Activated naive CD8-positive, alpha-beta T cell treated with anti-CD3 and anti-CD28 coated beads, Interleukin-2, amount 50 U/mL, for 24 hours (primary cell): ENCODE measurements at places on chromosomes 6 and 20.

GRCh38 chr6:144908004-144908403, 622.9 kb downstream of the UTRN start:
- peaks cover 7% of the 10 kb centered on the region for H3K4me1 ChIP-seq
- no peak for DNase-seq
- no peak overlapping the region for H3K4me3 ChIP-seq
- H3K27me3 ChIP-seq: peaks cover 8% of the 10 kb centered on the region
- no peaks in the 10 kb centered on the region for H3K36me3 ChIP-seq

DNA sequence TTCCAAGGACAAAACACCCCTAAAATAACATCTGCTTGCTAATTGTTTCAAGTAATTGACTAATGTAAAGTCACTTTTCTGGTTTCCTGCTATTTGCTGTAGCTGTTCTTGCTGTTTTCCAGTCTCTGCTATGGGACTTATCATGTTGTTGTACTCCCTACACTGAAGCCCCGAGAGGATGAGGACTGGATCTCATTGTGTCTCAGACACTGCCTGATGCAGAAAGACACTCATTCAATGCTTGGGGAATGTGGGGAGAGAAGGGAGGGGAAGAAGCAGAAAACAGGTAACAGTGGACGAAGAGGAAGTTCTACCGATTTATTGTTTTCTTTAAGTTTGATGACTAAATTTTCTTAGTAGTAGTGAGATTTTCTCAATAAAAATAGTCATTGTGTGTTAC, 79.8 kb downstream of the DOK5 start:
- H3K4me1 ChIP-seq: peaks cover 6% of the 10 kb centered on the region
- H3K27me3 ChIP-seq: peaks cover 7% of the 10 kb centered on the region
- H3K36me3 ChIP-seq: no peaks in the 10 kb centered on the region

GRCh38 chr6:108796875-108797274, 51.3 kb upstream of the ARMC2 start:
- H3K4me1 ChIP-seq: peaks cover 17% of the 10 kb centered on the region
- no peak overlapping the region for H3K4me3 ChIP-seq
- DNase-seq: no peak
- no peaks in the 10 kb centered on the region for H3K36me3 ChIP-seq
- peaks cover 8% of the 10 kb centered on the region for H3K27me3 ChIP-seq
- H3K27ac ChIP-seq: no peak overlapping the region

GRCh38 chr6:44278774-44279697, 8.8 kb downstream of the TMEM151B start:
- peaks cover 2% of the 10 kb centered on the region for H3K4me1 ChIP-seq
- DNase-seq: no peak
- no peaks in the 10 kb centered on the region for H3K36me3 ChIP-seq
- peaks cover 47% of the 10 kb centered on the region for H3K27me3 ChIP-seq
- no peak overlapping the region for H3K27ac ChIP-seq

DNA sequence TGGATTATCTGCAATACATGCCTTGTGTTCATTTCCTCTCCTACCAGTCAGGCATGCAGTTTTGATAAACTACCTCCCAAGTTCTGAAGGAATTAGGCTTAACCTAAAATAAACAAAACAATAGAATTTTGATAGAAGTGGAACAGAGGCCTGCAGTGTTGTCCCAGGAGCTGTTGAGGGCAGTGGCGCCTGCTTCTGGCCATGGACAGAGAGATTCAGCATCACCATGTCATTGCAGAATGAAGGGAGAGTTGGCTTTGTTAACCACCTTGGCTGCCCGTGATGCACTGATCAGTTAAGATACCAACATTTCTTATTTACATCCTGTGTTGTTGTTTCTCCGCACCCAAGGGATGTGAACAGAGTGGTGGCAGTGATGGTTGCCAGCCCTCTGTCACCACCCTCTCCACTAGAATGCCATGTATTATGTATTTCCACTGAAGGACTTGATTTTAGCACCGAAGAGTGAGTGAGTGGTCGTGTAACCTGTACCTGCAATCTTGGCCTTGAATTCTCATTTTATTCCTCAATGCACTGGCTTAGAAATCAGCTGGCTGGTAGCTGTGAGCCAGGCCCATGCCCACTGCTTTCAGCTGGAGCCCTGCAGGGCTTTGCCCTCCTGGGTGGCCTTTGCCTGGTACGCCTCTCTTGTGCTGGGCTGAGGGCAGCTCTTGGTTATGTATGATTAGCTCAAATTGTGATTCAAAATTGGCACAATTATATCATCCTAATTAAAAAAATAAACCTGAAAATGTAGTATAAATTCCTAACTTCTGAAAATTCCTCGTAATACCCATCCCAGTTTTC, 56.5 kb downstream of the SHLD1 start:
- peaks cover 2% of the 10 kb centered on the region for H3K36me3 ChIP-seq
- no peaks in the 10 kb centered on the region for H3K27me3 ChIP-seq
- no peak for DNase-seq
- no peak overlapping the region for H3K27ac ChIP-seq

GRCh38 chr6:52553719-52554118, 23.1 kb downstream of the TRAM2 start:
- H3K27me3 ChIP-seq: no peaks in the 10 kb centered on the region
- peaks cover 2% of the 10 kb centered on the region for H3K4me1 ChIP-seq
- no peak for DNase-seq
- no peak overlapping the region for H3K4me3 ChIP-seq
- H3K27ac ChIP-seq: no peak overlapping the region

DNA sequence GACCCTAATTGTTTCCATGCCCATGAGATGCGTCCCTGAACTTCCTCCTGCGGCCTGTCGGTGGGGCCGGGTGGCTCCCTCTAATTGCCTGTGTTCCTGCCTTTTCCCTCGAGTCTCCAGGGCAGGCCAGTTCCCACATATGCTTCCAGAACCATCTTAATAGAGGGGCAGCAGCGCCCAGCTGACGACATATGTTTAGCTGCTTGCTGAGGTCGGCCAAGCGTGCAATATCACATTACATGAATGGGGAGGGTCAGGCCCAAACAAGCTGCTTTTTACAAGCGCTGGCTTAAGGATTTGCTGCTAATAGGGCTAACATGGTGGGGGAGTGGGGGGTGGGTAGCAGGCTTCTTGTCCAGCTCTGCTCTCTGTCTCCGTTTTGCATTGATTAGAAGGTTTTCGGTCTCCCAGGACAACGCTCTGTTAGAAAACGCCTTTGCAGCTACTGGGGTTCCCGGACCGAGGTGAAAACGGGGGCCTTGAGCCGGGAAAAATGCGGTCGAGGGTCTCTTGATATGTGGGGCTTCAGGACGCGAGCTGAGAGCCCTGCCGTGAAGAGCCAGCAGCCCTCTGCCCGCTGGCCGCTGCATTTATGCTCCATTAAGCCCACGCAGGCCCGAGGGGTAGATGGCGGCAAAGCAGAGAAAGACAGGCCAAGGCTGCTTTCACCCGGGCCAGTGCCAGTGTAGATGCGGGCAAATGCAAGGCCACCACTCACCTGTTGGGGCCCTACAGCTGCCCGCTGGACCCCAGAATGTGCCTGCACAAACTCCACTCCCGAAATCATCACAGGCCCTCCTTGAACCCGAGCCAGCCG, 308.5 kb downstream of the BMP7 start:
- H3K36me3 ChIP-seq: no peaks in the 10 kb centered on the region
- no peak overlapping the region for H3K27ac ChIP-seq
- no peak overlapping the region for H3K4me3 ChIP-seq

GRCh38 chr6:15441215-15441868, 195.5 kb downstream of the JARID2 start:
- H3K4me1 ChIP-seq: peaks cover 69% of the 10 kb centered on the region
- peak; percentile 35 for DNase-seq
- no peak overlapping the region for H3K4me3 ChIP-seq
- peaks cover 10% of the 10 kb centered on the region for H3K36me3 ChIP-seq
- H3K27me3 ChIP-seq: no peaks in the 10 kb centered on the region

DNA sequence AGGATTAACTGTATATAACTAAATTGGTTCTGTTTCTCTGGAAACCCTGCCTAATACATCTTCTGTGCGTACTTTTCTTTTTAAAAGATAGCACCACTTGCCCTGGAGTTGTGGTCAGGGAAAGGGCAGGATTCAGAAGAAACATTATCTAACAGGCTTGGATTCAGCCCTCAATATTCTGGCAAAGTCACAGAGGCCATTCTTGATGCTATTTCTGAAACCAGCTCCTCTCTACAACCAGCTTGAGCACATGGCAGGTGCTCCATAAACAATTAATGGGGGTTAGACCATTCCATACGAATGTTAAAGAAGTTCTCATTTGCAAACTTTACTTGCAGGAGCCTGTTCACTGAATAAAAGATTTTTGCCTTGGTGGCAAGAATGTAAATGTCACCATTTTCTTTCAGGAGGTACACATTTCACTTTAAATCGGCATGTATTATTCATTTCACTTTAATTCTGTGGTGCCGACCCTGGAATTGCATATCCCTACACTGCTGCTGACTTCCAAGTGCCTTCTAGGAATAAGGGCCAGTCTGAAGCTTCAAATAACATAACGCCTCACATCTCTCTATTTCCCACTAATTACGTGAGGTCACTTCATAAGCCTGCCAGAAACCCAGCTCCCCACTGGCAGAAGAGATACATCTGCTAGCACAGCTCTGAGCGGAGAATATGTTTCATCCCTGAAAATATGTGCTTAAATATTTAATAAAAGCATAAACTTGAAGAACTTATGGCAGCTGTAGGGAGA, 248.7 kb downstream of the ADGRG6 start:
- no peaks in the 10 kb centered on the region for H3K27me3 ChIP-seq
- H3K4me3 ChIP-seq: no peak overlapping the region
- no peaks in the 10 kb centered on the region for H3K36me3 ChIP-seq
- DNase-seq: no peak
- no peak overlapping the region for H3K27ac ChIP-seq

DNA sequence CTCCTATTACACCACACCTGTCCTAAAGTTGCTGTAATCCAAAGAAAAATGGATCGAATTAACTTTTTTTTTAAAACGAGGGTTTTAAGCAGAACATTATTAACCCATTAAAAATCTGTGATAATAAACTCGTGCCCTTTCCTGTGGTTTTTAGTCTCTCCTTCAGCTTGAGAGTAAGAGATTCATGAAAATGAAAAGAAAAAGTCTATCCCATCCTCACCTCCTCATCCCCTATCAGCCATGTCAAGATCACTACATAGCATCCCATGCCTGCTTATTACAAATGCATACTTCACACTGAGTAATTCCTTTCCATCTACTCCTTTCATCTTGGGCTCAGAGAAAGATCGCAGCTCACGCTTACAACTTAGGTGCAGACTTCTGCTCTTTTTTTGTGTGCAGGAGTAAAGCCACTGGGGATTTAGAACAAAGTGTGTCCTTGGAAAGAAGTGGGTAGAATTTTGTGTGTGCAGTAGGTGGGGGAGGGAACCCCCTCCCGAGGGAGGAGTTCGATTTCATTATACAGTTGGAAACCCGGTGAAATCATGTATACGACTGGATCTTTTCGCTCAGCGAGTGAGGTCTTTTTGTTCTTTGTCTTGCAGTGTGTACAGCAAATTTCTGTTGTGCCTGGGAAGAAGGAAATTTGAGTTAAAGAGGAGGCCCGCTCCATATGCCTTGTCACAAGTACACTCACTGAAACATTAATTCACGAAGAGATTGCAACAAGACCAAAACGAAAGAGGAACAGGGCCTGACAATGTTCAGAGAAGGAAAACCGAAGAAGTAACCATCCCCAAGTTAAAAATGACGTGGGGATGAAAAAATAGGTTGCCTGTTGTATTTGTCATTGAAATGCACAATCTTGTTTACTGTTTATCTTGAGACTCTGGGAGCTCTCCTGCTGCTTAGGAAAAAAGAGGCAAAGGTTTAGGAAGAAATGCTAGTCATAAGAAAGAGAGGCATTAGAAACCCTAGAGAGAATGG, 146.5 kb upstream of the ZNF217 start:
- peak overlapping the region; percentile 75 for H3K4me3 ChIP-seq
- no peaks in the 10 kb centered on the region for H3K27me3 ChIP-seq
- H3K27ac ChIP-seq: peak overlapping the region; percentile 92
- peaks cover 61% of the 10 kb centered on the region for H3K4me1 ChIP-seq
- H3K36me3 ChIP-seq: no peaks in the 10 kb centered on the region
- DNase-seq: peak; percentile 18

DNA sequence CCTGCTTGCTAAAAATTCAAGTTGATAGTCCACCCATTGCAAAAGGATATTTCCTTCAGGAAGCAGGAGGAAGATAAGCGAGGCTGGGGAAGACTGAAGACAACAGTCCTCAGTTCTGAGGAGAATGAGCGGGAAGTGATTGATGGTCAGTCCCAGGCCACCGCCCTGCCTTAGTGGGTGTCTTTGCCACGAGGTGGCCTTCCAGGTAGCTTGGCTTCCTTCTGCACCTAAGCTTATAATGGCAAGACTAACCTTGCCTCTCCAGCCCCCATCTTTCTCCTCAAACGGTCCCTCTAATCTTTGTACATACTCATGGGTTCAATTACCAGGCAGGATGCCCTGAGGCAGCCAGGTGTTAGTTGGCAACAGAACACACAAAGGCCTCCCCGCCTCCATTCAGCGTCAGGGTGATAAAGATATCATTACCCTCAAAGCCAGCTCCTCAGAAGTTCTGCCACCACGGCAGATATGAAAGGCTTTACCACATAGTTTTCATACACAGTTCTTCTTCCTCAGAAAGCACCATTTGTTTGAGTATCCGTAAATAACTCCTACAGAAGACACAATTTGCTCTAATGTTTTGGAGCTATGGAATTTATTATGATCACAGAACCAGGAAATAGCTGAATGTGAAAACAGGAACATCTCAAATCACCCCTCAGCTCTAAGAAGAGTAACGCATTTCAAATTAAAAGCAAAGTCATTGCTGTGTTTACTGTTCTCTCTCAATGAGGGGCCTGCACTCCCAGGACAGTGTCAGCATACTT, 249.4 kb downstream of the ATXN1 start:
- peak overlapping the region; percentile 25 for H3K4me3 ChIP-seq
- H3K27me3 ChIP-seq: no peaks in the 10 kb centered on the region
- peaks cover 3% of the 10 kb centered on the region for H3K36me3 ChIP-seq
- H3K4me1 ChIP-seq: peaks cover 45% of the 10 kb centered on the region
- DNase-seq: peak; percentile 25
- peak overlapping the region; percentile 77 for H3K27ac ChIP-seq

GRCh38 chr6:8674126-8674525, 238.8 kb upstream of the SLC35B3 start:
- H3K27ac ChIP-seq: no peak overlapping the region
- H3K27me3 ChIP-seq: no peaks in the 10 kb centered on the region
- H3K4me1 ChIP-seq: no peaks in the 10 kb centered on the region
- H3K4me3 ChIP-seq: no peak overlapping the region
- no peak for DNase-seq

DNA sequence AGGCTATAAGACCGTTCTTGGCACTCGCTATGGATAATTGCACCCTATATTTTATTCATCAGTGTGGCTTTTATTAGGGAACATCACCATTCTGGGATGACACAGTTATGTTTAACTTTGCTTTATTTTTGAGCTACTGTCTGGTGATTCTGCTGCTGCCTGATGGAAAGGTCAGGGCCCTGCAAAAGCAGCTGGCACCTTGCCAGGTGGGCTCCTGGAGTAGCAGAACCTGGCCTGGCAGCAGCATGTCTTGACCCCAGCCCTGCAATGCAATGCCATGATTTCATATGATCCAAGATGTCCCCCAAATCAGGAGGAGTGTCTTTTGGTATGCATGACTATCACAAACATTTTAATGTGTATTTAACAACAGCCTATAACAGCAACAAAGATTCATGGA, 228.4 kb upstream of the RSPO3 start:
- no peaks in the 10 kb centered on the region for H3K4me1 ChIP-seq
- no peak for DNase-seq
- no peak overlapping the region for H3K4me3 ChIP-seq
- H3K36me3 ChIP-seq: no peaks in the 10 kb centered on the region
- H3K27ac ChIP-seq: no peak overlapping the region
